ENCODE measurements at places on chromosomes 2 and 18.

DNA sequence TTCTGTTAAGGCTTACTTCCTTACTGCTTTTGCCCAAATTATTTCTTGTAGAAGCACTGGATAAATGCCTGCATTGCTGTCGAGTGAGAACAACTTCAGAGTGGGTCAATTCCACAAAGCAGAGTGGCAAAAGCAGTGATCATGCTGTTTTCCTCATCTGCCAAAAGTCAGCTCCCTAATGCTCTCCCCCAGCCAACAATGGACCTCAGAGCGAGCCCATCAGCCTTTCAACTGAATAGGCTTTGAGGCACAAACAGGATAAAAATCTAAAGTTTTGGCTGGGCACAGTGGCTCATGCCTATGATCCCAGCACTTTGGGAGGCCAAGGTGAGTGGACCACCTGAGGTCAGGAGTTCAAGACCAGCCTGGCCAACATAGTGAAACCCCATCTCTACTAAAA lies 222.7 kb downstream of the TCF4 start:
- DNase-seq, result no peak

DNA sequence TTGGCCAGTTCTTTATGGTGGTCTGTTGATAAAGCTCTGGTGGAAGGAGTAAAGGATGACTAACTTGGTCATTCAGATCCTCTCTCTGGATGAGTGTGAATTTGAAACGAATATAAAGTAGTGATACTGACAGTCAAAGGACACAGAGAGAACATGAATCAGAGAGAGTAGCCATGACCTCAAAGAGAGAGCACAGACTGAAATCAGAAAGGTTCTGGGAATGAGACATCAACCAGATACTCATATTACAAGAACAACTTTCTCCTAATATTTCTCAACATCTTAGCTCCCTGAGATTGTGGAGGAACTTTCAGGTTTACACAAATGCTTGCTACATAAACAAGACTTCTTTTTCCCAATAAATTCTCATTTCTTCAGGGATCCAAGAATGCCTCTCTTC lies 849.1 kb upstream of the CHAC2 start:
- peak; percentile 82 for DNase-seq

GRCh38 chr2:186327251-186327868 lies 158.7 kb upstream of the ZC3H15 start:
- no peak for DNase-seq

GRCh38 chr2:98472132-98472650 lies 27.5 kb downstream of the INPP4A start:
- DNase-seq, result no peak

GRCh38 chr2:50763776-50764175 lies 268.2 kb downstream of the NRXN1 start:
- DNase-seq, result no peak
